ENCODE measurements at places on chromosomes 13 and 19.

DNA sequence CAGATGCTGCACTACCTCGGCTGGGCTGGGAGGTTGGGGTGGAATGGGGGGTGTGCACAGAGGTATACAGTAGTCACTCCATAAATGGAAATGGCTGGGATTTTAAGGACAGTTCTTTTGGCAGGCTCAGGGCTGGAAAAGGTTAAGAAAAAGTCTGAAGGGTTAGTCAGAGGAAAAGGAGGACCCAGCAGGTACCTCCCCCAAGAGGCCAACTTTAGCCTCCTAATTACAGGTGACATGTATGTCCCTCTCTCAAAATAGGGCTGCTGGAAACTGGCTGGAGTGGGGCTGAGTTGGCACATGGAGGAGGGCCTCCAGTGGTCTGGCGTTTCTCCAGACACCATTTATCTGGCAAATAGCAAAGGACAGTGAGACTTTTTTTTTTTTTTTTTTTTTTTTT lies 994 bp downstream of the CCDC194 start:
- no peak for DNase-seq

DNA sequence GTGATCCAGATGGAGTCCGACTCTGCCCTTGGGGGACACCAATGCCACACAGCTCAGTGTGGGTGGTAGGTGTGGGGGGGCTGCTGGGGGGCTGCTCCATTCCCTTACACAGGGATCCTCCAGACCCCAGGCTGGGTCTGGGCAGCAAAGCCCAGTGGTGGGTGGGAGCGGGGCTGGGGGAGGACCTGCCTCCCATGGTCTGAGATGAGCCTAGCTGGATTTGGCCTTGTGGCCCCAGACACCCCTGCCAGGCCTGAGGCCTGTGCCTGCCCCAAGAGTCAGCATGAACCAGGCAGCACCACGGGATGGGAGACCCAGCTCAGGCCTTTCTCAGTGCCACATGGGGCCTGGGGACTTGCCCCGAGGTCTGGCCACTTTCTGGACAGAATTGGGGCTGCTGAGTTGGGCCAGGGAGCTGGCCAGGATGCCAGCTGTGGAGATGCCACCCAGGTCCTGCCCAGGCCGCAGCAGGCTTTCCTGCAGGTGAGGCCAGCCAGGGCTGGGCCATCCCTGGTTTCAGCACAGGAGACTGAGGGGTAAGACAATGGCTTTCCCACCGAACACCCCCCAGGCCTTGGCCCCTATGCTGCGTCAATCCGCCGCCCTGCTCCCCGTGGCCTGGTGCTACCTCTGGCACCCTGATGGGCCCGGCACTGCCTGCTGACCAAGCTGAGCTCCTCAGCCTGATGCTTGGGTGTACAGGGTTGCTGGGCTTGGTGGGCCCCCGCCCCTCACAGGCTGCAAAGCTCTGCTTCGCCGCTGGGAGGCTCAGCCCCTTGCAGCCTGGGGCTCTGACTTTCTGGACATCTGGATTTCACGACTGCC lies 24.2 kb downstream of the CEBPG start:
- DNase-seq = no peak

DNA sequence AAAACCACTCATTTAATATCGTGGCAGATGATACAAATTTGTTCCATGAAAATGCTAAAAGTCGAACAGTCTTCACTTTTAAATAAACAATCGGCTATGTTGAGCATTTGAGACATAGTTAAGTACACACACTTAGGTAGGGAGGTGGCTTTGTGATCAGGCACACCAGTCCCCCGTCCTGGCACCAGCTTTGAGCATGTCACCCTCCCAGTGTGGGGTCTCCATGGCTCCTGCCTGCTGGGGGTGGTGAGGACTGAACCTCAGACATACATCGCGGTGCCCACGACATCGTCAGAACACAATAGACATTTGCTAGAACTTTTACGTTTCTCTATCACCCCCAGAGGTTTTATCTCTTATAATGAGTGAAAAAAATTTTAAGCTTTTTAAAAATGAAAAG lies 62.0 kb downstream of the RFX2 start:
- DNase-seq = no peak

- no peak for DNase-seq
These were observed 18.0 kb downstream of the GTF2F2 start for GRCh38 chr13:45138282-45138681.

- peak; percentile 67 for DNase-seq
These were observed 24.2 kb downstream of the C19orf12 start for GRCh38 chr19:29690842-29691241.

DNA sequence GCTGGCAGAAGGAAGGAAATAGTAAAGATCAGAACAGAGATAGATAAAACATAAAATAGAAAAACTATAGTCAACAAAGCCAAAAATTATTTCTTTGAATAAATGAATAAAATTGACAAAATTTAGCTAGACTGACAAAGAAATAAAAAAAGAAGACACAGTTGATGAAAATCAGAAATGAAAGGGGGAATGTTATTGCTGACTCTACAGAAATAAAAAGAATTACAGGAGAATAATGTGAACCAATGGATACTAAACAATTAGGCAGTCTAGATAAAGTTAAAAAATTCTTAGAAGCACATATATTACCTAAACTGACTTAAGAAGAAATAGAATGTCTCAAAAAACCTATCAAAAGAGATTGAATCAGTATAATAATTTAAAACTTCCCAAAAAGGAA lies 933.8 kb downstream of the PCDH9 start:
- no peak for DNase-seq

GRCh38 chr19:49872245-49873128 lies 4.7 kb downstream of the AKT1S1 start:
- DNase-seq = no peak

DNA sequence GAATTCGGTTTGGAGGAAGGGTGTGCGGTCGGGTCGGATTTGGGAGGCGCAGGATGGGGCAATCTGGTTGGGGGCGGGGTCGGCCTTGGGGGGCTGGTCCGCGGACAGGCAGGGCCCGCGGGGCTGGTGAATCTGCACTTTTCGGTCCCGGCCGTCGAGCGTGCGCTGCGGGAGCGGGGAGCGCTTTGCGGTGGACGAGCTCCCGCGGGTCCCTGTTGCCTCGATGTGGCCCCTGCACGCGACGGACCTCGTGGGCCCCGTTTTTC lies 11.9 kb downstream of the PEAK3 start:
- DNase-seq = peak; percentile 58

GRCh38 chr13:72651144-72651543 lies 76.3 kb downstream of the MZT1 start:
- peak; percentile 37 for DNase-seq

GRCh38 chr19:55146705-55147273 lies 2.2 kb downstream of the TNNT1 start:
- peak; percentile 24 for DNase-seq

DNA sequence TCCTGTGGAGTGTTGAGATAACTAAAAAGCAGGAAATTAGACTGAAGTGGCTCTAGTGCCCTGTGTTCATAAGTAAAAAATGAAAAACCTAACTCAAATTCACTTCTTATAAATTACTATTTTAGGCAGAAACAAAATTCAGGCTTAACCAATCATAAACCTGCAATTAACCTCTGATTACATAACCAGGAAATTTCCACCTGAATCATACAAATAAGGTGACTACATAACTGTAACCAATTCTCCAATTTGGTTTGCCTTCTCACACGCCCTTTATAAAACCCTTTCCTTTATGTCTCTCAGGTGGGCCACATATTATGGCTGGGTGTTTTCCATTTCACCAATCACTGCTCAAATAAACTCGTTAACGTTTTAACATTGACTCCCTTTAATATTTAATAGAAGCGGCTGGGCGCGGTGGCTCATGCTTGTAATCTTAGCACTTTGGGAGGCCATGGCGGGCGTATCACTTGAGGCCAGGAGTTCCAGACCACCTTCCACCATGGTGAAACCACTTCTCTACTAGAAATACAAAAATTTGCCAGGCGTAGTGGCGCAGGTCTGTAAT lies 22.9 kb upstream of the ZNF724 start:
- peak; percentile 33 for DNase-seq

DNA sequence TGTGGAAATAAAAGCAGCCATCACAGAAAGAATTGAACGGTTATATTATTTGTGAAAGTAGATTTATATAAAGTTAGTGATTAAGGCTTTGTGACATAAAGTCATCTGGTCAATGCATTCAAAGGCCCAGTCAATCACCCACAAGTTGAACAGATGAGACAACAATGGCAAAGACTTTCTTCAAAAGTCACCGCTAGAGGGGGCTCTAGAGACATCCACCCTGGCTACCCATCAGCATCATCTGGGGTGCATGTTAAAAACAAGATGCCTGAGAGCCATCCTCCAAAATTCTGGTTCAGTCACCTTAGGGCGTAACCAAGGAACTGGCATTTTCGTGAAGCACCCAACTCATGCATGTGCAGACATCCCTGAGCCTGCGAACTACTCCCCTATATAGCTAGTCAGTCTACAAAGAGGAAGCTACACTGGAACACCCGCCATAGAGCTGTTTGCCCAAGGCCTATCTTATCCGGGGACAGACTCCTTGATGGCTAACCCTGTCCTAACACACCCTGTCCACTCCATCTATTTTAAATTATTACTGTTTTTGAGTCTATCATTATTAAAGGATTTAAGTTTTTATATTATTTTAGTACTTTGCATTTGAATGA lies 970.5 kb downstream of the UQCRFS1 start:
- peak; percentile 46 for DNase-seq

- DNase-seq = no peak
These were observed 99.4 kb upstream of the SERP2 start for GRCh38 chr13:44273991-44274770.

DNA sequence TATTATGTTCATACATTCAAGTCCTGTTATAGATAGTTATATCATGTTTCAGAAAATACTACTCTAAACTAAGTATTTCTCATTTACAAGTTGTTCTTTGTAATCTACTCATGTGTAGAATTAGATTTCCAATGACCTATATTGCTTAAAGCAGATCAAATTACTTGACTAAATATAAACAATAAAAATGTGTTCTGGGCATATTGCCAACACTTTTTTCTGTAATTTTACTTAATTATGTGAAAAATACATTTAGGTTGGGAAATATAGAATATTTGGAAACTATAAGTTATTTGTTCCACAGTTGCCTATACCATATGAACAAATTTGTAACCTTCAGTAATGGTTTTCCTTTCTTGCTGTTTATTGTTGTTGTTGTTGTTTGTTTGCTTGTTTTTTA lies 275.2 kb upstream of the PCDH9 start:
- DNase-seq = no peak

GRCh38 chr13:31022928-31023530 lies 90.6 kb downstream of the TEX26 start:
- DNase-seq = no peak

DNA sequence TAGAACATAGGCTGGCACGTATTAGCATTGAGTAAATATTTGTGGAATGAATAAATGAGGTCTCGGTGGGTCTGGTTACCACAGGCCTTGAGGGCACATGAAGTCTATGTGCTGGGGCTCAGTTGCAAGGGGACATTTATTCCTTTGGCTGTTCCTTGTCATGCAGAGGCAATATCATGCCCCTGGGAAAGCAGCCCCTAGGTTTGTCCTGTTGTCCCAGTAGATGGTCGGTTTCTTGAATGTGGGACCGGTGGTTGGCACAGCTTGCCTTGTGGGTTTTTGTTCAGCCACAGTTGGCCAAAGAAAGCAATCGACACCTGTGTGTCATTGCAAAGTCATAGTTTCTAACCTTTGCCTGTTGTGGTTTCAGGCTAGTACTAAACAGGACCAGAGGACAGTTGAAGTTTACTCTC lies 24.7 kb upstream of the GPR183 start:
- no peak for DNase-seq

- peak; percentile 75 for DNase-seq
These were observed 8.8 kb upstream of the GNG7 start for GRCh38 chr19:2711172-2711874.

- DNase-seq = no peak
These were observed 461.8 kb downstream of the SUCLA2 start for GRCh38 chr13:47539317-47539716.

- no peak for DNase-seq
These were observed 9.3 kb downstream of the ADPRHL1 start for GRCh38 chr13:113443991-113444390.

DNA sequence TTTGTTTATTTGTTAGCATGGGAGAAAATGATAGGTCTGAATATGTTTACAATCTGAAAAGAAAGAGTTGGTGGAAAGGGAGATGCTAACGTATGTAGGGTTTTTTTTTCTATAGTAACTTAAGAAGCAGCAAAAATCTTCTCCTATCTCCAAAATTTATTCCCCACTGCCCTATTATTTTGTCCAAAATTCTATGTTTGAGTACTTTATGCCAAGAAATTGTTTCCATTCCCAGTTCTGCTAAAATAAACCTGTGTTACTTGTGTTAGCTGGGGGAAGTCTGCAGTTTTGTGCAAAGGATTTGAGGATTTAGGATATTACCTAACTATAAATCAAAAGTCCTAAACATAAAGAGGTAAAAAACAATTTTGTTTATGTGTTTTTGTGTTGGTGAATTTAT lies 2770.4 kb upstream of the PCDH20 start:
- DNase-seq = no peak

- DNase-seq = peak; percentile 84
These were observed 550 bp downstream of the CERS4 start for GRCh38 chr19:8209462-8210378.

DNA sequence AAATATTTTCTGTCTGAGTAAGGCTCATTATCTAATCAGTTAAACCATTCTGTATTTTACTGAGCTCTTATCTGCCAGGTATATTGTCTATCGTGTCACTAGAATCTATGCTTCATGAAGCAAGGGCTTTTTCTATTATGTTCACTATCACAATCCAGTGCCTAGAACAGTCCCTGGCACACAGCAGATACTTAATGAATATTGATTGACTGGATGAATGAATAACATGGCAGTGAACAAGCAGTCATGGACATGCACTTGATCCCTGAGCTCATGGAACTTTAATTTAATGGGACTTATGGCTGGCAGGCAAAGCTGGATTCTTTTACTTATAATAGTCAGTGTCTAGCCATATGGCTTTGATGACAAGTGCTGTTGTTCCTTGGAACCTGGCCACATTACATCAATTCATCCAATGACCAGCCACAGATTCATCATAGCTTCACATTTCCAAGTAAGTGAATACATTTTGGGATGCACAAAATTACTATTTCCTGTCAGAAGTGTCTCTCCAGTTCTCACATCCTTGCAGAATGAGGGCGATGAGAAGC lies 214.8 kb downstream of the COG6 start:
- DNase-seq = no peak

GRCh38 chr13:79108914-79109643 lies 297.0 kb downstream of the RBM26 start:
- DNase-seq = no peak

GRCh38 chr13:85313761-85314503 lies 485.3 kb downstream of the SLITRK6 start:
- no peak for DNase-seq

DNA sequence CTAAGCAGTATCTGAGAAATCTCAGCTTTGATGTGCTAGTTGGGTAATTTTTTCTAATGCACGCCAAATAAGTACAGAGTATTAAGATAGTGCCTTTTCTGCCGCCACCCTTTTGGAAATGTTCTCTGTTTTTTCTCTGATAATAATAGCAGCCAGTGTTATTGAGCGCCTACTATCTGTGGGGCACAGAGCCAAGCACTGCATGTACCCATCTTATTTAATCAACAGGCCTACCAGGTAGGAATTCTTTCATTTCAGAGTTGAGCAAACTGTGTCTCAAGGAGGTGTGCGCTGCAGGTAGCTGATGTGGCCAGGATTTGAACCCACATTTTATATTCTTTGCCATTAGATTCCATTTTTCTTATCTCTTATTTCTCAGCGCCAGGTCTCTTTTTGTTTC lies 1.4 kb downstream of the EPN1 start:
- no peak for DNase-seq
